Left renal pelvis (tissue), 4 donors: ENCODE measurements at places on chromosomes 12 and 14. TPM values are rescaled to one million over a fixed set of nuclear protein-coding genes. Genes with fewer than 3 reads are reported as not detected.

The SMIM41 gene
- 0.29 TPM for polyA plus RNA-seq

The CACNA2D4 gene
- polyA plus RNA-seq, result 3.2 TPM

The BDKRB2 gene
- 3.5 TPM for polyA plus RNA-seq

The RNASE1 gene
- 192 TPM for polyA plus RNA-seq

The RERG gene
- 33.7 TPM for polyA plus RNA-seq

The SMCO2 gene
- polyA plus RNA-seq, result 0.14 TPM

GRCh38 chr14:99277530-99277929, 5.5 kb upstream of the BCL11B start:
- no peak for DNase-seq

DNA sequence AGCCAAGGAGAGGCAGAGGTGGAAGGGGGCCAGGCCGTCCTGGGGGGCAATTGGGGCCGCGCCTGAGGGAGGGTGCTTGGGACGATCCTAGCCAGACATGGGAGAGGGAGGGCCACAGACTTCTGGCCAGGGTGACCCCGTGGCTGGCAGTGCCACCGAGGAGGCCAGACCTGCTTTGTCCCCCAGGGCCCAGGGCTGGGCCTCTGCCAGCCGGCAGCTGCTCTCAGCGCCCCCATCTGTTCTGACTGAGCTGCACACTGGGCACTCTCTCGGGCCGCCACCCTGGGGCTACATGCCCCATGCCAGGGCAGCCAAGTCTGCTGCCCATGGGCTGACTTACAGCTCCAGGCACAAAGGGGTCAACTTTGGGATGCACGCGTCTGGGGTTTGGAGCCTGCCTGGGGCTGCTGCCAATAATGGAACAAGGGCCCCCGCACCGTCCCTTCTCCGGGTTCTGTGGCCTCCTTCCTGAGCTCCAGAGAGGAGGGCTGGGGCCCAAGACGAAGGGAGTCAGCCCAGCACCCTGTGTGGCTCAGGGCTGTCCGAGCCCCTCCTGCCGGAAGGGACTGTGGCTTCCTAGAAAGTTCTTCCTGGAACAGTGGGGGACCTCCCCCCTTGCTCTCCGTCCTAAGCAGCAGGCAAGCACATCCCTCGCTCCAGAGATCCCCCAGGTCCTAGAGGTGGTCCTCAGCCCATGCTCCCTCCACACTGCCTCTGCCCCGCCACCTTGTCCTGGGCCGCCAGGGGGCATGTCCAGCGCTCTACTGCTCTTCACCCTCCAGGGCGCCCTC, 1.1 kb downstream of the ADSS1 start:
- no peak for DNase-seq

DNA sequence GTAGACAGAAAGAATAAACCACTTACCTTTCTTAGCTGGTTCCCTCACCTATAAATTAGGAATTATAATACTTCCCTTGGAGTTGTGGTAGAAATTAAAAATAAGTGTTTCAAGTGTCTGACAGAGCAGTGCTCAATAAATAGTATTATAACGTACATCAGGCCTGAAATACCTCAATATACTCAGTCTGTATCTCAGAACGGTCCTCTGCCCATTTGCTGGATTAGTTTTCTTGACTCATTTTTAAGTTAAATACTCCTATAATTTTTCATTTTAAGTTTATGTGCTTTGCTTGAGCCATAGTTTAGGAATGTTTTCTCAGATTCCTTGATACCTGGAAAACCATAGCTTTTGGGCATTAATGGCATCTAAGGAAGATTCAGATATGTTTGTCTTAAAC, 22.4 kb downstream of the ARHGAP5 start:
- no peak for DNase-seq

DNA sequence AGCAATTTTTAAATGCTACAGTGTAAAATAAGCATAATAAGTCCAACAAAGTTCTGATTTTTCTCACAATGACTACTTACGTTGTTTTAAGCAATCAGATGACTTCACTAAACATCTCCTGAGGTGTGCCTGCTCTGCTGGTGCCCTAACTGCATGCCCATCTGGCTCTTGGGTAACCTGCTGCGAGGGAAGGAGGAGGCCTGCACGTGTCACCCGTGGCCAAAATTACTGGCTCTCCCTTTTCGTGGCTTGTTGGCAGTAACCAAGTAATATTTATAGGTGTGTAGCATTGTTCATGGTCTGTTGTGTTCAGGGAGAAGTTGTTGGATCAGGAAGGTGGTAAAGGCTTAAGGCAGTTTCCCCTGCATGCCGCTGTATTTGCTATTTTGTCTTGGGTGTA, 6.3 kb upstream of the NFKBIA start:
- no peak for DNase-seq

DNA sequence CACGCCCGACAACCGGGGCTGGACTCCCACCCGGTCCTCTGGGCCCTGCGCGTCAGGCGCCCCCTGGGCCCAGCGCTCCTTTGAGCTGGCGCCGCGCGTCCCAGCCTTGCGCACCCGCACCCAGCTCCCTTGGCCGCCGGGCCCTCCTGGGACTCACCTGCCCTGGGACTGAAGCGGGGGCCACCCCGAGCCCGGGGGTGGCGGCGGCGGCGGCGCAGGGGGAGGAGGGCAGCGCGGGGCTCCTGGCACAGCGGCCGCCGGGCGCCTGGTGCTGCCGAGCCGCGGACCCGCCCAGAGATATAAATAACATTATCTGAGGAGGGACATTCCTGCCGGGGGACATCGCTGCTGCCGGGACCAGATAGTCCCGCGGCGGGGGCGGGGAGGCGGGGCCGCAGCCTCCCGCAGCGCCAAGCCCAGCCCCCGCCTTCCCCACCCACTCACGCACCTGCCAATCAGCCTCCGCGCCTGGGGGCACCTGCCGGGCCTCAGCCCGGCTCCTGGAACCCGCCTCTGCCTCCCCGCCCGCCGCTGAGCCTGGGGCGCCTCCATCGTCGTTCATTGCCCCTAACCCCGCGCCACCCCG, at the start of gene SPTB:
SPTB (minus strand) TSS at position 273 of the 586 bp plus-strand sequence. CDS start 56,813 bp downstream, outside the sequence.
- DNase-seq, result no peak

- DNase-seq, result no peak
Observed at GRCh38 chr12:89884416-89884898, 175.8 kb upstream of the ATP2B1 start.

- no peak for DNase-seq
Observed at GRCh38 chr14:98163873-98164272, 1108.1 kb downstream of the BCL11B start.

DNA sequence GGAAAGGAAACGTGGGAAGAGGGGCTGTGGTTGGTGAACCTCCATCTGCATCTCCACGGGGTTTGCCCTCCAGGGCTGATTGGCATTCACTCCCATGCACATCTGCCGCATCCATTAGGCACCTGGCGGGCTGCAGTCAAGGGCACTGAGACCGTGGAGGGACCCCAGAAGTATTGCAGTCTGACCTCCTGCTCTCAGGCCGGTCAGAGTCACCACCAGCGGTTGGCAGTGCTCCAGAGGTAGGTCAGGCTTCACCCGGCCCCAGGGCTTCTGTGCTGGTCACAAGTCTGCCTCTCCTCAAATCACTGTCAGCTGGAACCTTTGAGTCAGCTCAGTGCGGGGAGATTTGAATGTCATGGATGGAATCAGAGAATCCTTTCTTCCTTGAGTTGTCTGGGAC, 132.3 kb downstream of the PAPOLA start:
- no peak for DNase-seq

- DNase-seq, result no peak
Observed at GRCh38 chr14:24875991-24876878, 173.7 kb downstream of the STXBP6 start.

- DNase-seq, result no peak
Observed at GRCh38 chr12:28975564-28976340, 173.3 kb upstream of the FAR2 start.

GRCh38 chr12:4118017-4118510, 155.5 kb upstream of the CCND2 start:
- DNase-seq, result no peak

GRCh38 chr12:96434107-96434506, 33.9 kb upstream of the CDK17 start:
- DNase-seq, result no peak

- no peak for DNase-seq
Observed at GRCh38 chr14:50768680-50769079, 62.3 kb downstream of the NIN start.

DNA sequence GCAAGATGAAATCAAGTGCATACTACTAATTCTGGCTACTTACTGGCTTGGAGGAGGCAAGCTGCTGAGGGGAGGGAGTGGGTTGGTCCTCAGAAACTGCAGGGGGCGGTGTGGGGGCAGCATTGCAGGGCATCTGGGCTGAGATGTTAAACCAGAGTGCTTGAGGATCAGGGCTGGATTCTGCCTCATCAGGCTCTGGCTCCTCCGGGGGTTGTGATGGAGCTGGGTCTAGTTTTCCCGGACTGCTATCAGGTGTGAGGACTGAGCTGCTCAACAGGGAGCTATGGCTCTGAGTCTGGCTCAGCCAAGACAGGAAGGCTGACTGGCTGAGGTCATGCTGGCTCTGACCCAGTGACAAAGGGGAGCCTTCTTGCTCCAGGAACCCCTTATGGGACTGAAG, 28.6 kb downstream of the BAZ2A start:
- DNase-seq, result no peak

GRCh38 chr12:67804168-67804567, 155.6 kb downstream of the DYRK2 start:
- DNase-seq, result no peak

DNA sequence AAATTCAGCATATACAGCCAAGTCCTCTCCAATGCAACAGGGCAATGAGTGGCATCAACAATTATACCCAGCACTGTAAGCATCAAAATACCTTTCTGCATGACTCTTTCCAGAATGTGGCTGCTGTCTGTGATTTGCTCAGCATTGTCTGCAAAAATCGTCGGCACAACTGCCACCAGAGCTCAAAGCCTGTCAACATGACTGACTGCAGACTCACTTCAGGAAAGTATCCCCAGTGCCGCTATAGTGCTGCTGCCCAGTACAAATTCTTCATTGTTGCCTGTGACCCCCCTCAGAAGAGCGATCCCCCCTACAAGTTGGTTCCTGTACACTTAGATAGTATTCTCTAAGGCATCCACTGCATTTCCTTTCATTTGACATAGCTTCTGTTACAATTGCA, 735 bp downstream of the RNASE6 start:
- no peak for DNase-seq

- no peak for DNase-seq
Observed at GRCh38 chr12:102302553-102302952, 104.9 kb upstream of the PMCH start.
